Right atrium auricular region (tissue), 2 donors: ENCODE measurements at places on chromosomes 11 and 22.

- DNase-seq, result no peak
Observed at GRCh38 chr11:64139049-64139448, 26.9 kb downstream of the MACROD1 start.

- no peak for DNase-seq
Observed at GRCh38 chr11:61104963-61105362, 2.7 kb downstream of the CD5 start.

- DNase-seq, result peak; percentile 97
Observed at GRCh38 chr22:42688241-42689211, 32.1 kb downstream of the A4GALT start.

- no peak for DNase-seq
Observed at GRCh38 chr11:126477535-126478305, 122.2 kb downstream of the ST3GAL4 start.

GRCh38 chr11:67612751-67613150, 6.0 kb downstream of the NDUFV1 start:
- DNase-seq, result no peak

DNA sequence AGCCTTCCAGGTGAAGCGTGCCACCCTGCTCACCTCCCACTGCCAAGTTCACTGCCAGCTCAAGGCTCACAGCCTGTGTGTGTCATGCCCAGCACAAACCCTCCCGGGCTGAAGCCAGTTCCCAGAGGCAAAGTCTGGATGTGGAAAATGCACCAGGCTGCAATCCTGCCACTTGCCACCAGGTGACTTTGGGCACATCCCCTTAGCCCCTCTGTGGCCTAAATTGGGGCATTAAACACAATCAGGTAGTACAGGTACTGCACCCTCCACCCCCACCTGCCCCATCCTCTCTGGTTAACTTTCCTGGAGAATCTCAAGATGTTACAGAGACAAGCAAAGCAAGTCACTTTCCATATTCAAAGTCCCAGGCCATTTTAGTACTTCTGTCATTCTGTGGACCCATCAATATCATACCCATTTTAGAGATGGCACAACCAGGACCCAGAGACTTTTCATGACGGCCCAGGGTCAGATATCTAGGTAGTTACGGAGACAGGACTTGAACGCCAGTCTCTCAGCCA, 1.8 kb upstream of the RASD2 start:
- no peak for DNase-seq

- no peak for DNase-seq
Observed at GRCh38 chr22:42067671-42068251, 2.9 kb downstream of the NAGA start.

DNA sequence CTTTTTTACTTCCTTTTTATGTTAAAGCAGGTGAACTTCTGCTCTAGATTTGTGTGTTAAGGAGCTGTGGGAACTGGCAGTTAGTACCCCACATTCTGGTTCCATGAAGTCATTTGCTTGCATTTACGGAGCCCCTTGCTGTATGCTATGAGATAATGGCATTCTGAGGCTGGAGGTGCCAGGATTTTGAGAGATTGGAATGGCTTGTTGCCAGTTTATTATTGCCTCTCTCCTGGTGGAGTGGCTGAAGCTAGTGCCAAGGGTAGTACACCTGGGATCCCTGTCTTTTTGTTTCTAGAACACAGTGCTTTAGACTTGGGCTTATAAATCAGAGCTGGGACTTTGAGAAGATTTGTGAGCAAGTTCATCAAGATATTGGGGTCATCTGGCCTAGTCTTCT, 73.8 kb downstream of the STIM1 start:
- DNase-seq, result no peak
